ENCODE measurements at places on chromosomes 5 and 9. TPM values are rescaled to one million over a fixed set of nuclear protein-coding genes. Genes with fewer than 3 reads are reported as not detected.

The ARSI gene
- 5.3 TPM for total RNA-seq

The CCL19 gene
- total RNA-seq: 0.41 TPM

The PCDHA6 gene
- total RNA-seq: 0.88 TPM

The LRRC19 gene
- 12.1 TPM for total RNA-seq

The RNF183 gene
- total RNA-seq: 3.1 TPM

The TAS2R1 gene
- not detected for total RNA-seq

The ZNF367 gene
- total RNA-seq: 8.5 TPM

The FOXI1 gene
- total RNA-seq: 3.8 TPM

The CXCL14 gene
- total RNA-seq: 37.1 TPM

The PCDH12 gene
- 30.1 TPM for total RNA-seq

The ZNF454 gene
- 6.9 TPM for total RNA-seq

The IRX4 gene
- total RNA-seq: 0.23 TPM

The UNC13B gene
- 24.1 TPM for total RNA-seq

The SHC3 gene
- 5.8 TPM for total RNA-seq

The MARCHF11 gene
- 0.35 TPM for total RNA-seq

The FAM153A gene
- 0.58 TPM for total RNA-seq

The C5orf58 gene
- not detected for total RNA-seq

The IL5 gene
- not detected for total RNA-seq

The SLC27A6 gene
- 0.93 TPM for total RNA-seq

The FSD1L gene
- total RNA-seq: 10.5 TPM

The KLHL9 gene
- 36.2 TPM for total RNA-seq

The FBLL1 gene
- 2.0 TPM for total RNA-seq

The FOXD4L4 gene
- 0.06 TPM for total RNA-seq

The EDIL3 gene
- 28.2 TPM for total RNA-seq

The IFNB1 gene
- not detected for total RNA-seq

The PLAC8L1 gene
- not detected for total RNA-seq

The FAM163B gene
- total RNA-seq: 2.7 TPM

The OLFM1 gene
- 5.1 TPM for total RNA-seq

The ORM1 gene
- total RNA-seq: 3.7 TPM

The NR5A1 gene
- 0.12 TPM for total RNA-seq

The FRMD3 gene
- 16.6 TPM for total RNA-seq

The SLC1A1 gene
- 12.2 TPM for total RNA-seq

The SRP19 gene
- total RNA-seq: 18.6 TPM

The ABCA2 gene
- total RNA-seq: 39.4 TPM

The BASP1 gene
- total RNA-seq: 47.3 TPM

The PCDHB10 gene
- total RNA-seq: 6.2 TPM

The MCC gene
- total RNA-seq: 57.7 TPM

The PHF24 gene
- total RNA-seq: 0.23 TPM

The SLC34A1 gene
- total RNA-seq: 166 TPM

The LRSAM1 gene
- 21.8 TPM for total RNA-seq

The RASEF gene
- total RNA-seq: 6.1 TPM

The TNFSF8 gene
- total RNA-seq: 1.5 TPM

The SLC46A2 gene
- total RNA-seq: 0.64 TPM

The ABCA1 gene
- 31.1 TPM for total RNA-seq

The SLC6A7 gene
- 0.06 TPM for total RNA-seq

The FAM221B gene
- not detected for total RNA-seq

The SLCO4C1 gene
- 12.8 TPM for total RNA-seq

The SLC25A2 gene
- total RNA-seq: 0.35 TPM

The CCDC152 gene
- total RNA-seq: 1.6 TPM

The LCNL1 gene
- 0.41 TPM for total RNA-seq
